Progenitor cell of endocrine pancreas (in vitro differentiated cells): ENCODE measurements at places on chromosomes 1 and 21.

GRCh38 chr1:219293410-219293809, 119.7 kb downstream of the LYPLAL1 start:
- no peak for DNase-seq

GRCh38 chr1:173240609-173241008, 33.5 kb upstream of the TNFSF4 start:
- no peak for DNase-seq

DNA sequence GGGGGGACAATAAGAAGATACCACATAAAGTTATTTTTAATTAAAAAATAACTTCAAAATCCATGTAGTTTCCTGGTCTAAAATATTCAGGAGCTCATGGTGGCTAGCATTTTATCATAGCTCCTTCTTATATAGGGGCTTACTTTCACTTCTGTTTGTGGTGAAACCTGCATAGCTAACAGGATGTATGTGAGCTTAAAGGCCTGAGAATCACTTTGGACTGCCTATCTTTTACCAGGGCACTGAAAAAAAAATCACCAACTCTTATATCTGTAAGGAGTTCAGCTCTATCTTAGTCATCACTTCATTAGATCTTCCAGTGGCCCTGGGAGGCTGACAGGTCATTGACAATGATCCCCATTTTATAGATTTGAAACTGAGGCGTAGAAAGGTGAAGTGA, 21.3 kb downstream of the UROD start:
- DNase-seq: no peak

- no peak for DNase-seq
These were observed 25.0 kb upstream of the CCDC27 start for GRCh38 chr1:3727042-3727824.

DNA sequence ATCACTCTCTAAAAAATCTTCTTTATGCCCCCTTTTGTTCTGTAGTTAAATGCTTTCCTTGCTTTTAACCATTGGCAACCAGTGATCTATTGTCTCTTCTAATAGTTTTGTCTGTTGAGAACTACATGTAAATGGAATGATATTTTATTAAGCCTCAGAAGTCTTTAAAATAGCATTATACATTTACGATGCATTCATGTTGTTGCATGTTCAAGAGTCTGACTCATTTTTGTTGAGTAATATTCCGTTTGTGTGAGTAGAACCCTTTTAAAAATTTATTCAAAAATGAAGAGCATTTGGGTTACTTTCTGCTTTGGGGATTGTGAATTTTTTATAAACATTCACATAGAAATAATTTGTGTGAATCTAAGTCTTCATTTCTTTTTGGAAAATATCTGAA, 1352.9 kb downstream of the NCAM2 start:
- DNase-seq: no peak
